ENCODE measurements at places on chromosomes 5 and 9. TPM values are rescaled to one million over a fixed set of nuclear protein-coding genes. Genes with fewer than 3 reads are reported as not detected.

DNA sequence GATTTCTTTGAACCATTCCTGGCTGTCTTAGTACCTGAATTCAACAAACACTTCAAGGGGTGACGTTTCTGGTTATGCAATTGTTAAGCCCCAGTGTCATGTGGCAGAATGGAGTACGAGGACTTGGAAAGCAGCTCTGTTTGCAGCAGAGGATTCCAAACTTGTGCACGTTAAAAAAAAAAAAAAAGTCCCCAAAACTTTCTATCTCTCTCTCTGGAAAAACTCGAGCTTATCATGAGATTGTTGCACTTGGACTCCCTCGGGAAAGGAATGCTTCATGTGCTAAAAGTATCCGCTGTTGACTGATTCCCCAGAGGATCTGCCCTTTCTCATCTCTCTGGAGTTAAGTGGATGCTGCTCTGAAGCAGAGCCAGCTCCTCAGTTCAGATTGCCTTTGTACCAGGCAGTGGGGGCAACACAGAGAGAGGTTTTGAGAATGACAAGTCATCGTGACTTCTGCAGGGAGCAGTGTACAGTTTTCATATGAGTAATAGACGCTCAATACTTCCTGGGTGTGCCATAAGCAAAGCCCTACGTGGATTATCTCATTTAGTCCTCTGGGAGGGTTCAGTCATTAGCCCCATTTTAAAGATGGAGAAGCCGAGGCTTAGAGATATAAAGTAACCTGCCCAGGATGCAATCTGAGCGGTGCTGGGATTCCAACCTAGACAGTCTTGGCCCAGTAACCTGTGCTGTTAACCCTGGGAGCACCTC lies 28.1 kb downstream of the TMOD1 start:
- DNase-seq, result peak; percentile 61

DNA sequence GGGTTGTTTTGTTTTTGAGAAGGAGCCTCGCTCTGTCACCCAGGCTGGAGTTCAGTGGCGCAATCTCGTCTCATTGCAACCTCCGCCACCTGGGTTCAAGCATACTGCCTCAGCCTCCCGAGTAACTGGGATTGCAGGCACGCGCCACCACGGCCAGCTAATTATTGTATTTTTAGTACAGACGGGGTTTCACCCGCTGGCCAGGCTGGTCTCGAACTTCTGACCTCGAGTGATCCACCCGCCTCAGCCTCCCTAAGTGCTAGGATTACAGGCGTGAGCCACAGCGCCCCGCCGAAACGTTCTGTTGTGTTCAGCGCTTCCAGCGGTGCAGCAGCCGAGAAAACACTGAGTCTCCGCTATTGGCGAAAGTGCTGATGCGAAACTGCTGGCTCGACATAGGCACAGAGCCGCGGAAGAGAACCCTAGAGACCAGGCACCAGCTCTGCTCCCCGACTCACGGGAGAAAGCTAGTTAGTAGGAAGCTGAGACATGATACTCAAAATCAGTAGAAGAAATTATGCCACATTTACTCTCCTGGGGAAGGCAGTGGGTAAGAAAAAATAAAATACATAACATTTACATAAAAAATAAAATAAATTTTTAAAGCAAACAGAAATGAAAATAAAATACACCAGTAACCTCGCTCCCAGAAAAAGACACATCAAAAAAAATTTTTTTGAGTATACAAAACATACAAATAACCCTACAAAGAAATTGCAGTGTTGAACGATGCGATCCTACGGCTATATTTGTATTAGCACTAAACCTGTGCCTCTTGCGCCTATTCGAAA lies 31.6 kb downstream of the ANXA2R start:
- DNase-seq, result peak; percentile 88

GRCh38 chr5:156223547-156223946 lies 103.4 kb upstream of the SGCD start:
- DNase-seq, result no peak

Gene MUSK
- not detected for total RNA-seq

Gene NME5
- not detected for total RNA-seq

Gene IDNK
- total RNA-seq, result 10.1 TPM

Gene BTNL3
- total RNA-seq, result not detected

All from Caki2 (cell line).